ENCODE measurements at places on chromosomes 7 and 10.

DNA sequence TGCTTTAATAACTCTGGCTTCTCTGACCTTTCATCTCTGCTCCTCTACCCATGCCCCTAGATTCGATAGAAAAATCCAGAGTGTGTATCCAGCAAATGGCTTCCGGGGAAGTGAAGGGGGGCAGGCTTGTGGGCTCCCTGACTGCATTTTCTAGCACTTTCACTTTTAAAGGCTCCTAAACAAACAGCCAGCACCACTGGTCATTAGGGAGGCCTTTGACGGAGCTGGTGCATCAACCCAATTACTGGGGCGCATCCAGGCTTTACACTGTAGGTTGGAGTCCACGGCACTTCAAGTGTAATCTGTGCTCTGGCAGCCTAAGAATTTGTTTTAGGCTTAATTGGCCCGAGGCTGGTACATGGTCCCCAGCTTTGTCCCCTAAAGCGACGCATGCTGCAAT is 291.9 kb downstream of the GFRA1 start:
- DNase-seq: no peak

DNA sequence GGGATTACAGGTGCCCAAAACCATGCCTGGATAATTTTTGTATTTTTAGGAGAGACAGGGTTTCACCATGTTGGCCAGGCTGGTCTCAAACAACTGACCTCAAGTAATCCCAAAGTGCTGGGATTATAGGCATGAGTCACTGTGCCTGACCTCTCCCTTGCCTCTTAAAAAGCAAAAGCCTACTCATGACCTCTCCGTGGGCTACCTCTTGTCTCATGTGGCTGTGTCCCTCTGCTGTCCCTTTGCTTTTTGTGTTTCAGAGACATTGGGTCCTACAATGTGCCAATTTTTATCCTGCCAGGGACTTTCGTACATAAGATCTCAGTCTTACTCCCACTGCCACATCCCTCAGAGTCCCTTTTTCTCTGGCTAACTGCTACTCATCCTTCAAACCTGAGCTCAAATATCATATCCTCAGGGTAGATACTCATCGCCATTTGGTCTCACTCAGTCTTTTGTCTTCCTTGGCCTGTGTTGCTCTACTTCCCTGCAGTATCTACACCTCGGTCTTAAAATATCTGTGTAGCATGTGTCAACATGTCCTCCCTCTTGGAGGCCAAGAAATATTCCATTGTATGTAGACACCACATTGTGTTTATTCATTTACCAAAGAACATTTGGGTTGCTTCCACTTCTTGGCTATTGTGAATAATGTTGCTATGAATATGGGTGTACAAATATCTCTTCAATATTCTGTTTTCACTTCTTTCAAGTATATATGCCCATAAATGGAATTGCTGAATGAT is 465.0 kb upstream of the KLF6 start:
- no peak for DNase-seq

- no peak for DNase-seq
These were observed 10.4 kb downstream of the ABLIM1 start for GRCh38 chr10:114647545-114648138.

DNA sequence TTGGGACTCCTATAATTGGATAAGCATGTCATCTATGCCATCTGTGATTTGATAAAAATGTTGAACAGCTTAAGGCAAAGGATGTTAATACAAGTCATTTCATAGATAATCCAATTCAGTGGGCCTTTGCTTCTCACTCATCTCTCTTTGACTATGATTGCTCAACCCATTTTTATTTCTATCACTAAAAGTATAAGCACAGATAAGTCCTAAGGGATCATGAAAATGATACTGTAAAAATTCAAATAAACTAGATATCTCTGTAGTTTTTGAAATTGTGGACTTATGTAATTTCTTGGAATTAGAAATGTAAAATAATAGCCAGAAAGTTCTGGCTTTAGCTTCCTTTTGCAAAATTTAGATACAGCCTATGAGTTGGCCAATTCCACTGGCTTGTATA is 440.3 kb downstream of the POM121L12 start:
- no peak for DNase-seq

DNA sequence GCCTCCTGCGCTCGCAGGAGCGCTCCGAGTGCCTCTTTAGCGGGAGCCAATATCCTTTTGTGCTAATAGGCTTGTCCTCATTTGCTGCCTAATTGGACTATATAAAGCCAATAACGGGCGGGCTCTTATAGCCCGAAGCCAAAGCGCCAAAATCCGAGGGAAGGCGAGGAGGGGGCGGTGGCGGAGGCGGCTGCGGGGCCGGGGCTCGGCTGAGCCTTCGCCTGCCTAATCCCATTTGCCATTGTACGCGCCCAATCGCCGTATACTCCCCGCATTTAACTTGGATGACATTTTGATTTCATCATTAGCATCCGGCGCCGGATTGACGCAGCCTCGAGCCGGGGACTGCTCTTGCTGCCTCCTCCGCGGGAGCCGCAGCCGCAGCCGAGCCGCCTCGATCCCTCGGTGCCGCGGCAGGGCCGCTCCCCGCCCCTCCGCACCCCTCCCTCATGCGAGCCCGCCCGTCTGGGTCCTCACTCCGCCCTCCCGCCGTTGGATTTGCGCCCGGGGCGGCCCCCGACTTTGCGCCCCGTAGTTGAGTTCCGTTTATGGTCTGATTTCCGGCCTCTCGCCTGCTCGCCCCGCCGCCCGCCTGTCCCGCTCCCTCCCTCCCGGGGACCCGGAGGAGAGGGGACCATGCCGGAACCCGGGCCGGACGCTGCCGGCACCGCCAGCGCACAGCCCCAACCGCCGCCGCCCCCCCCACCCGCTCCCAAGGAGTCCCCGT is at the start of gene HMX3:
HMX3 (plus strand) TSS at position 556 of the 727 bp plus-strand sequence; CDS start at position 637, 81 bp downstream.
- DNase-seq: peak; percentile 77

- no peak for DNase-seq
These were observed 29.4 kb downstream of the FAM241B start for GRCh38 chr10:69659241-69660038.

- DNase-seq: peak; percentile 17
These were observed 96.5 kb downstream of the ADCY1 start for GRCh38 chr7:45670717-45671116.

DNA sequence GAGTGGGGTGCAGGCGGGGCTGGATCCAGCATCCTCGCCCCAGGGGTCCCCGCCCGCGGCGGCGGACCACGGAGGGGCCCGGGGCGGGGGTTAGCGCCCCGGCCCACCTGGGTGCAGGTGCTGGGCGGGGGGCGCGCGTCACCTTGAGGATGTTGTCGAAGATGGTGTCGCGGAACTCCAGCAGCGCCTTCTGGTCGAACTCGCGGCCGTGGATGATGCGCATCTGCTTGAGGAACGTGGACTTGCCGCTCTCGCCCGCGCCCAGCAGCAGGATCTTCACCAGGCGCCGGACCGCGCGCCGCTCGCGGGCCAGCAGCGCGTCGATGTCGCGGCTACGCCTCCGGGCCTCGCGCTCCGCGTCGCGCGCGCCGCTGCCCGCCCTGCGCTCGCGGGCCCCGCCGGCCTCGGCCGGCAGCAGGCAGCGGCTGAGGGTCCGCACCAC is 376 bp downstream of the GNA12 start:
- DNase-seq: no peak

GRCh38 chr10:30749385-30749784 is 119.8 kb upstream of the LYZL2 start:
- no peak for DNase-seq

GRCh38 chr7:14380881-14381280 is 391.4 kb upstream of the ETV1 start:
- no peak for DNase-seq

DNA sequence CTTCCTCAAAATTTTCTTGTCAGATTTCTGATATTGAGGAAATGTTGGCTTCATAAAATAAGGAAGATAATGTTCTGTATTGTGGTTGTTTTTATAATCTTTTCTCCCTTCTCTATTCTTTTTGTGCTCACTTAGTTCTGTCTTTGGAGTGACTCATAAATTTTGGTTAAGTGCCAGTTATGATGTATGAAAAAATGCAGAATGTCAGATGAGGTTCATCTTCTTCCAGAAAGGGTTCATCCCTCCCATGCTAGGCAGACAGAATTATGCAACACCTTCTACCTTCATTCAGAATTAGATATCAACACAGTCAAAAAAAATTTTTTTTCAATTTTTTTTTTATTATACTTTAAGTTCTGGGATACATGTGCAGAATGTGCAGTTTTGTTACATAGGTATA is 36.6 kb upstream of the CYP2C19 start:
- no peak for DNase-seq

- no peak for DNase-seq
These were observed 472.2 kb downstream of the ARL4A start for GRCh38 chr7:13159467-13160184.

Data from H9 (cell line).